ENCODE measurements at places on chromosomes 11 and 22. TPM values are rescaled to one million over a fixed set of nuclear protein-coding genes. Genes with fewer than 3 reads are reported as not detected.

NAGA gene
- 19.4 TPM for total RNA-seq

TMPRSS4 gene
- total RNA-seq = 1.4 TPM

OR51Q1 gene
- not detected for total RNA-seq

NPTXR gene
- total RNA-seq = 10.4 TPM

C1QTNF6 gene
- total RNA-seq = 5.7 TPM

DEFB131B gene
- total RNA-seq = not detected

LIF gene
- total RNA-seq = 7.2 TPM

MMP10 gene
- total RNA-seq = not detected

H19 gene
- 11.7 TPM for total RNA-seq

TSSK2 gene
- total RNA-seq = not detected

KRTAP5-2 gene
- not detected for total RNA-seq

CFAP68 gene
- total RNA-seq = 22.6 TPM

APOL1 gene
- 0.41 TPM for total RNA-seq

MFRP gene
- not detected for total RNA-seq

OR4A16 gene
- not detected for total RNA-seq

F2 gene
- total RNA-seq = 0.73 TPM

MOV10L1 gene
- not detected for total RNA-seq

OR10D3 gene
- not detected for total RNA-seq

EFEMP2 gene
- 17.9 TPM for total RNA-seq

HSD17B12 gene
- 143 TPM for total RNA-seq

OLFML1 gene
- 0.18 TPM for total RNA-seq

AGBL2 gene
- total RNA-seq = 3.7 TPM

ELMOD1 gene
- 0.98 TPM for total RNA-seq

ADAMTS15 gene
- total RNA-seq = 3.7 TPM

ZNF215 gene
- total RNA-seq = 14.1 TPM

LRRC56 gene
- total RNA-seq = 2.5 TPM

GPHA2 gene
- 1.6 TPM for total RNA-seq

C22orf42 gene
- 0.78 TPM for total RNA-seq

FAM227A gene
- 3.8 TPM for total RNA-seq

KCNJ1 gene
- total RNA-seq = 0.16 TPM

TMPRSS5 gene
- 1.7 TPM for total RNA-seq

OR2D2 gene
- total RNA-seq = 0.26 TPM

MAP6 gene
- 0.27 TPM for total RNA-seq

SLC37A2 gene
- total RNA-seq = 2.2 TPM

CD3G gene
- 0.20 TPM for total RNA-seq

MS4A12 gene
- total RNA-seq = not detected

FOSL1 gene
- 20.5 TPM for total RNA-seq
